ENCODE measurements at places on chromosomes 11 and 22. TPM values are rescaled to one million over a fixed set of nuclear protein-coding genes. Genes with fewer than 3 reads are reported as not detected.

DNA sequence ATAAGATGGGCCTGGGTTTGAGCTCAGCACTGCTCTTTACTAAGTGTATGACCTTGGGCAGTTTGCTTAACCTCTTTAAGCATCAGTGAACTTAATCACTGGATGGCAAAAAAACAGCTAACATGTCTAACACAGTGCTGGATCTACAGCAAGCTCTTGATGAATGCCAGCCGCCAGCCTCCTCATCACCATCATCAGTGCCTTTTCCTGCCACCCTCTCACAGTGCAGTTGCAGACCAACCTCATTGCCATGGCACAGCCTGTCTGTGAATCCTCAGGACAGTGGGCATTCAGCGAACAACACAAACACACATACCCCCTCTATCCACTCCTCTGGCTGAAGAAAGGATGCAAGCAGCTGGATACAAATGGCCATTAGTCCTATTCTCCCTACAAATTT is 133.0 kb downstream of the OPCML start:
- no peak for DNase-seq

- no peak for DNase-seq
Measured at GRCh38 chr11:13446444-13446843, 16.6 kb downstream of the BTBD10 start.

- no peak for DNase-seq
Measured at GRCh38 chr22:41508770-41509170, 35.5 kb downstream of the POLR3H start.

- no peak for DNase-seq
Measured at GRCh38 chr22:41826021-41826420, 6.9 kb upstream of the SREBF2 start.

DNA sequence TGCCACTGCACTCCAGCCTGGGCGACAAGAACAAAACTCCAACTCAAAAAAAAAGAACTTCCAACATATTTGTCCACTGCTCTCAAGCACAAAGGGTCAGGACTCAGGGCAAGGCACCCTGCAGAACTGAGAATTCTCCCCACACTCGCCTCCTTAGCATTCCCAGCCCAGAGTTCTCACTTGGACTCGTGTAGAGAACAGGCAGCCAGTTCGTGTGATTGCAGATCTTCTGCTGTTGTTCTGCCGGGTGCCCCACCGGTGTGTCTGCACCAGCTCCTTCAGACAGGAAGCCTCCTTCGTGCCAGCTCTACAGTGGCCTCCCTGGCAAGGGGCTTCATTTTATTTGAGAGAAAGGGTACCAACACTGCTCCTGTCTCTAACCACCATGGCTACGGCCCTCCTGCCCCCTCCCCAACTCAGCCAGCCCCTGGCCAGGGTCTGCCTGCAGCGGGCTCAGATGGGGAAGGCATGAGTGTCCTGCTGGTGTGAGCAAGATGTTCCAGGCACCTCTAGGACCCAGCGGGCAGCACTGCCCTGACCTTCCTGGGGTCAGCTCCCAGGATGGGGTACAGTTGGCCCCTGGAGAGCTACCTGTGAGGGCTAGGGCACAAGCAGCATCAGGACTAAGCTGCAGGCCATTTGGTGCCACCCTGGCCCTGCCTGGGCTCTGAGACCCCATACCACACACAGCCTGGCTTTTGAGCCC is 19.5 kb upstream of the SCGB1A1 start:
- no peak for DNase-seq

GRCh38 chr11:71284525-71285092 is 32.2 kb upstream of the SHANK2 start:
- DNase-seq = no peak

- DNase-seq = no peak
Measured at GRCh38 chr22:40478338-40479125, 108.1 kb downstream of the SGSM3 start.

GRCh38 chr22:49862496-49862776 is 8.8 kb downstream of the ZBED4 start:
- DNase-seq = no peak

DNA sequence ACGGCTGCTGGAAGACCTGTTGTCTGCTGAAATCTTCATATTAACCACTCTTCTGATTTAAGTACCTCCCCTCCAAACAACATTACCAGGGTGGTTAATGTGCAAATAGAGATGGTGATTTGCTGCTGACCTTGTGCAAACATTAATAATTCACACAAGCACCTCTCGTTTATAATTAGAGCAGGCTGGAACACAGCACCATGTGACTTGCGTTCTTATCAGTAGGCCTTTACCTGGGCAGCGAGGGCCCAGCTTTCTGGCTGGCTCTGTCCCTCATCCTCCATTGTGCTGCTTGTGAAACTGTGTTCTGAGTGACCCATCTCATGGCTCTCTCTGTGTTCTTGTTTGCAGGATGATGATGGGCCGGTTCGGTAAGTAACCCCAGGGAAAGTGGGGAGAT is 41.0 kb upstream of the PARVG start:
- DNase-seq = no peak

METTL15 gene
- total RNA-seq = 19.0 TPM

GRCh38 chr11:825366-826226 is 2.1 kb upstream of the CRACR2B start:
- no peak for DNase-seq

GRCh38 chr11:130237282-130238006 is 77.3 kb downstream of the ZBTB44 start:
- DNase-seq = no peak

HMGXB4 gene
- total RNA-seq = 12.5 TPM

DNA sequence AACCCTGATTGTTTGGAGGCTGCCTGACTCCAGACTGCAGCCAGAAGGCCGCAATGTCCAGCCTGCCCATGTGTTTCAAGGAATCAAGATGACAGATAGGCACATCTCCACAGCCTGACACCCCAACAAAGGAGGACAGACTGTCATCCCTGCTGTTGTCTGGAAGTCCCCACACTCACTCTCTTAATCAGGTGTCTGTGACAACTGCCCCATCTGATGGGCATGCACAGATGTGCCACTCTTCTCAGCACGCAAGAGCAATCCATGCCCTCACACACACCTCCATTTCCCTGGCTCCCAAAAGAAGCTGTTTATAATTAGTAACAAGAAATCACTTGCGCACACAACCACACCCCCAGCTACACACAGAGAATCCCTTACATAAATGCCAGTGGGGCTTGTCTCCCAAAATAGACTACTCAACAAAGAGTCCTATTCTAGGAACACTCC is 117.6 kb downstream of the C11orf58 start:
- DNase-seq = peak; percentile 62

GRCh38 chr11:134557571-134558257 is 145.7 kb upstream of the B3GAT1 start:
- DNase-seq = no peak

PATE2 gene
- not detected for total RNA-seq

DNA sequence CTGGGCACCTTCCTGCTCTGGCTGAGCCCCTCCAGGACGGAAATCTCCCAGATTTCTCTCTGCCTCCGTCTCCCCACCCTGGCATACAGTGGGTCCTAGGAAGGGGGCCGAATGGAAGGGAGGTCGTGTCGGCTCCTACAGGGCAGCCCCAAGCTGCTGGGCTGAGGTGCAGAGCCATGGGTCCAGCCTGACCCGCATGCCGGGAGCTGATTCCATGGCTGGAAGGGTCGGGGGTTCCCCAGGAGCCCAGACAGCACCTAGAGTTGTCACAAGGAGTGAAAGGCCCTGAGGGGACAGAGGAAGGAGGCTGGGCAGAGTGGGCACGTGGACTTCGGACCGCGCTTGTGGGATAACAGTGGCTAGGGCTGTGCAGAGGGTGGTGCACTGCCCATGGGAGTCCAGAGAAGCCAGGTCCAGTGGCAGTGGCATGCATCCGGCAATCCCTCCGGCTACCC is 16.5 kb downstream of the CCND1 start:
- DNase-seq = no peak

DNA sequence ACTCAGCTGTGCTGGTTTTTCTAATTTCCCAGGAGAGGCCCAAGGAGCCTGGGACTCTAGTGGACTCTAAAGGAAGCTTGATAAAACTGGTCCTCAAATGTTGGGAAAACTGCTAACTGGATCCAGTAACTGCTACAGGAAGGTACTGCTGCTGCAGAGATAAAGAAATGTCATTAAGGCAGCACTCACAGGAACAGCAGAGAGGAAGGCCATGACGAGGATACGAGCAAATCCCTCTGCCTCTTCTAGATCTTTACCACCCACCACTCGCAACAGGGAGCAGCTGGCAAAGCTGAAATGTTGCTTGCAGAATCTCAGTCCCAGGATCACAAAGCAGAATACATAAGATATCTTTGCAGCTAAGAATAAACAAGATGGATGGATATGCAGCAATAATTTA is 23.5 kb downstream of the TTC28 start:
- DNase-seq = no peak

All from myocyte (in vitro differentiated cells).